Breast epithelium (tissue), 4 donors: ENCODE measurements at places on chromosomes 1 and 21. TPM values are rescaled to one million over a fixed set of nuclear protein-coding genes. Genes with fewer than 3 reads are reported as not detected.
A peak's percentile ranks its signal among the peaks of the same experiment; 100 is the strongest.

DNA sequence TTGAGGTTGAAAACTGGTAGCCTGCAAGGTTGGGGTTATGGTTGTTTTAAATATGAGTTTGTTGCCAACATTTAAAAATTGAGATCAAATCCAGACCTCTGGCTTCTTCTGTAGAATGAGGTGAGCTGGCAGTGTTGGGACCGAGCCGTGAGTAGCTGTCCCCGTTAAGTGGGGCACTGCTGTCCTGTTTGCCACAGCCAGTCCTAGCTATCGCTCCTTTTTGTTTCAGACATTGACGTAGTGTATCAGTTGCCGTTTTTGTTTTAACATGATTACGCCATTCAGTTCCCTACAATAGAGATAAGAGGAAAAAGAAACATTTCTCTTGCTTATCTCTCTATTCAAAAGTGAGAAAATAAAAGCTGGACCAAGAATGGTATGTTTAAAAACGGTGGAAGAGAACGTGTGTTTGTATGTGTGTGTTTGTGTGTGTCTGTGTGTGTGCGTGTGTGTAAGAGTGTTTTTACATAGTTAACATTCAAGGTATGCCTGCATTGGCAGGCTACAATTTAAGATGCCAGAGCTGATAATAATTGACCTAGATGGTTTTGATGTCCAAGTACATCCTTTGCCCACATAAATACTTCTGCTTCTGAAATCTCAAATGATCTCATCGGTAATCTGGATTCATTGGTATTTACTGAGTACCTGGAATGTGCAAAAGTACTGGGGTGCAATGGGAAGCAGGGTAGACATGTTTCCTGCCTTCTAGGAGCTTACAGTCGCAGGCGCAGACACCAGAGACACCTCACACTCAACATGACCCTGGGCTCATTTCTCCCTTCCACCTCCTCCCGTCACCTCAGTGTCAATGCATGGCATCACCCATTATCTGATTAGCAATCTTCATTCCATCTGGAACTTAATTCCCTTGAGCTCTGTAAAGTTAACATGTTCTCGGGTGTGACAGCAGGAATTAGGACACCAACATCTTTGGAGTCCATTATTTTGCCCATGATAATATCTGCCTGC lies 65.8 kb downstream of the HUNK start:
- H3K36me3 ChIP-seq = no peaks in the 10 kb centered on the region
- no peaks in the 10 kb centered on the region for H3K27me3 ChIP-seq
- H3K4me3 ChIP-seq = no peak overlapping the region
- H3K27ac ChIP-seq = no peak overlapping the region
- no peaks in the 10 kb centered on the region for H3K4me1 ChIP-seq

DNA sequence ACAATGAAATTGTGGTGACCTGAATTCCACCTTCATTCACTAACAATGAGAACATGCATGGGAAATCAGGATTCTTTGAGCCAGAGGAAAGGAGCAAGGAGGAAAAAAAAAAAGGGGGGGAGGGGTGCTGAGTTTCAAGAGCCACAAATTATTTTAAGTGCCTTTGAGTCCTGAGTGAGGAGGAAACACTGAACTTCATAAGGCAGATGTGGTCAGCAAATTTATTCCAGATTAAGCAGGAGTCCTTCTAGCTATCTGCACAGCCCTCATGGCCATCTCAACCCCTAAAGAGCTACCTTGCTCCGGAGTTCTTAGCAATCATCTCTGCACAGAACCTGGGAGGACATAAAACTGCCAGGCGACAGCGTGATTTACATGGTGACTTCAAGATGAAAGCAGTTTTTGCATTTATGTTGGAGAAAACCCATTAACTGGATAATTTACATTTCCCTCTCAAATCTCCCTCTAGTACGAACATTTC lies 21.7 kb downstream of the ASTN1 start:
- no peaks in the 10 kb centered on the region for H3K36me3 ChIP-seq
- DNase-seq = no peak
- H3K27me3 ChIP-seq = no peaks in the 10 kb centered on the region
- no peaks in the 10 kb centered on the region for H3K4me1 ChIP-seq

- no peak overlapping the region for H3K4me3 ChIP-seq
- H3K27me3 ChIP-seq = no peaks in the 10 kb centered on the region
- no peaks in the 10 kb centered on the region for H3K4me1 ChIP-seq
Measured at GRCh38 chr21:43275421-43276211, 106.8 kb downstream of the CRYAA start.

- DNase-seq = no peak
- H3K27ac ChIP-seq = no peak overlapping the region
- no peaks in the 10 kb centered on the region for H3K4me1 ChIP-seq
- no peaks in the 10 kb centered on the region for H3K36me3 ChIP-seq
- no peak overlapping the region for H3K4me3 ChIP-seq
Measured at GRCh38 chr1:198268784-198269645, 112.2 kb downstream of the NEK7 start.

GRCh38 chr1:107293901-107294613 lies 153.2 kb downstream of the NTNG1 start:
- DNase-seq = no peak
- no peaks in the 10 kb centered on the region for H3K4me1 ChIP-seq
- no peaks in the 10 kb centered on the region for H3K27me3 ChIP-seq
- no peaks in the 10 kb centered on the region for H3K36me3 ChIP-seq

DNA sequence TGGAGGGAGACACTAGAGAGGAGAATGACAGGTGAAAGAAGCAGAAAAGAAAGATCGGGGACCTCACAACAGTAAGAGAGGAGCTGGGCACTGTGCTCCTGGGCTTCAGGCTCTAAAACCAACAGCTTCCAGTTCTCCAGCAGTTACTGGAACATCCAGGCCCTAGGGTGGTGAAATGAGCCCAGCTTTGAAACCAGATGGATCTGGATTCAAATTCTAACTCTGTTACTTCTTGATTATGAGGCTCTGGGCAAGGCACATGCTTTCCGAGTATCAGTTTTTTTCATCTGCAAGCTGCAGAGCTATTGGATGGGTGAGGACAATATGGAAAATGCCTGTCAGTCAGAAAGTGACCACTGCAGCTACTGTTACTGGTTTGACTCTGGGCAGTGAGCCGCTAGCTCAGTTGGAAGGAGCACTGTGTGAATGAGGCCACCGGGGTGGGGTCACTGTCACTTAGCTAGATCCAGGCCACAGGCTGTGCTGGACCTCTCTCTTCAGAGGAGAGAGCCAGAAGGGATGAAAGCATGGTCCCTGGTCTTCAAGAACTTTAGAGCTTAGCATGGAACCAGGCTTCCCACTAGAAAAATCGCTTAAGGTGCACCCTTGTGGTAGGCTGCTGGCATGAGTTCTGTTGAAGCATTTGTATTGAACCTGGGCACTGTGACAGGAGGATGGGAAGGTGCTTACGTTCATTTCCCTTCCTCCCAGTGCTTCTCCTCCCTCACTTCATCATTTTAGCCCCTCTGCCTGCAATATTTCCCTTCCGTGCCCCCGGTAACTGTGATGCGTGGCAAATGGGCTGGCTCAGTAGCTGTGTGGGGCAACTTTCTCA lies 12.2 kb downstream of the PLEKHO1 start:
- H3K36me3 ChIP-seq = no peaks in the 10 kb centered on the region
- H3K27ac ChIP-seq = peak overlapping the region; percentile 92
- H3K4me3 ChIP-seq = peak overlapping the region; percentile 42
- DNase-seq = no peak
- peaks cover 3% of the 10 kb centered on the region for H3K4me1 ChIP-seq

GRCh38 chr1:30244801-30245200 lies 478.6 kb downstream of the MATN1 start:
- no peaks in the 10 kb centered on the region for H3K36me3 ChIP-seq
- DNase-seq = no peak
- H3K4me1 ChIP-seq = no peaks in the 10 kb centered on the region
- H3K27ac ChIP-seq = no peak overlapping the region
- H3K4me3 ChIP-seq = no peak overlapping the region

DNA sequence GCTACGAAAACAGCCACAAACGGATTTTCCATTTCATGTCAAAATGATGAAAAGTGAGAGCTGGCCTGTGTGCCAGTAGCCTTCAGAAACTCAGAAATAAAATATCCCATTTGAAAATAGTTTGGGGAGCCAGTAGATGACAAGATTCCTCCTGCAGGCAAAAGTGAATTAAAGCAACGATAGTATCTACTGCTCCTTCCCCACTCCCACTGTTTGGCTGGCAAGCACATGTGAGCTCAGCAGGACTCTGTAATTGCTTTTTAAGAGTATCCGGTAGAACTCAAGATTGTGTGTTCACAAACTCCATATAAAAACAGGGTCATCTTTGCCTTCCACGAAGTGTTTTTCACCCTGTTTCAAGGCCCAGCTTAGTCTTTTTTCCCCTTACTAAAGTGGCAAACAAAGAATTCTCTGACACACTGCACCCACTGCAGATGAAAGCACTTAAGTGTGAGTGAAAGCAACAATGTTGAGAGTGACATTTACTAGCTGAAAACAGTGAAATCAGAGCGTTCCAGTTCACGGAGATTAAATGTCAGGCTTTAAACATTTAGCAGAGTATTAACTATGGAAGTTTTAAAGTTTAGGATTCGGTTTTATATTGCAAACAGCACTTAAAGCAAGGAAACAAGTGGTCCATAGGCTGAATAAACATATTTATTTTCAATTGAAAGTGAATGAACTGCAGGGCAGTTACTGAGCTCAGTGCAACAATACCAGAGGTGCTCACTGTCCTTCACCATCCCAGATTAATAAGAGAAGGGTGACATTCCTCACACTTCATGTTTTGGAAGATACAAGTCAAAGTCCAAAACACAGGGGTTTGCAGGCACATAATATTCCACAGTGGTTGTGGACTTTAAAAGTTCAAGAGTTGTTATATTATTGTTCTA lies 70.0 kb downstream of the ALG14 start:
- DNase-seq = no peak
- no peak overlapping the region for H3K4me3 ChIP-seq
- H3K36me3 ChIP-seq = no peaks in the 10 kb centered on the region
- no peaks in the 10 kb centered on the region for H3K27me3 ChIP-seq
- no peaks in the 10 kb centered on the region for H3K4me1 ChIP-seq
- H3K27ac ChIP-seq = peak overlapping the region; percentile 40

DNA sequence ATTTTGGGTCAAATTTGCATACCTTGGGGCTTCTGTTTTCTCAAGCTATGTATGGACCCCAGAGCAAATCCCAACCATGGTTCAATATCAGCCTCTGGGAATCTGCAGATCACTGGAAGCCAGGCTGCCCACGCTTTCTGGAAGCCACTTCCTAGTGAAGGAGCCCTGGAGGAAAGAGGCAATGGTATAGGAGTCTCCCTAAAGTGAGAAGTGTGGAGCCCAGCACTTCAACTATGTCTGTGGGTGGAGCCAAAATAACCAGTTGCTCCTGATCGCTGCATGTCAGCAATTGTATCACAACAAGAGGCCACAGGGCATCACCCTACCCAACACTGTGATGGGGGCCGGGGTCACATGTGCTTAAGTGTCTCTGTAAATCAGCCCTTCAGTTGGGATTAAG lies 26.9 kb downstream of the ETS2 start:
- H3K27ac ChIP-seq = no peak overlapping the region
- H3K4me1 ChIP-seq = no peaks in the 10 kb centered on the region
- DNase-seq = no peak
- no peaks in the 10 kb centered on the region for H3K27me3 ChIP-seq

DNA sequence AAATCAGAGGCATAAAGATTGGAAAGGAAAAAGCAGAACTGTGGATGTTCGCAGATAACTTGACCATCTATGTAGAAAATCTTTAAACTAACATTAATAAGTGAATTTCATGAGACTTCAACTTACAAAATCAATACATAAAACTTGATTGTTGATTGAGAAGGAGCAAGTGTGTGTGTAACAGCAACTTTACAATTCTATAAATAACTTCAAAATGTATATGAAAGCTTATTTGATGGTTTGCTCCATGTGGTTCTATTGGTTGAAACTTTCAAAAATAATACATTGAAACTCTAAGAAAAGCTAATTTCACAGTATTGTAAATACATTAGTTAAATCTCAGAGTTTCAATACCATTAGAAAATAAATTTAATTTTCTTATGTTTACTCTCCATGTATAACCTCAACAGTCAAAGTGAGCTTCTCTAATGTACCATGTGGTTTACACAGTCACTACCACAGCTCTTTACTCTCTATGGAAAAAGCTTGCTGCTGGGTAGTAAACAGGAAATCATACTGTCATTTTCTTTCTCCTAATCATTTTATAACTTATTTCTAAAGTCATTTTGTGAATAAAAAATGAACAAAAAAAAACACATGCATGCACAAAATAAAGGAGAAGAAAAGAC lies 12.0 kb downstream of the AKT3 start:
- no peaks in the 10 kb centered on the region for H3K27me3 ChIP-seq
- no peak for DNase-seq
- no peaks in the 10 kb centered on the region for H3K4me1 ChIP-seq

DNA sequence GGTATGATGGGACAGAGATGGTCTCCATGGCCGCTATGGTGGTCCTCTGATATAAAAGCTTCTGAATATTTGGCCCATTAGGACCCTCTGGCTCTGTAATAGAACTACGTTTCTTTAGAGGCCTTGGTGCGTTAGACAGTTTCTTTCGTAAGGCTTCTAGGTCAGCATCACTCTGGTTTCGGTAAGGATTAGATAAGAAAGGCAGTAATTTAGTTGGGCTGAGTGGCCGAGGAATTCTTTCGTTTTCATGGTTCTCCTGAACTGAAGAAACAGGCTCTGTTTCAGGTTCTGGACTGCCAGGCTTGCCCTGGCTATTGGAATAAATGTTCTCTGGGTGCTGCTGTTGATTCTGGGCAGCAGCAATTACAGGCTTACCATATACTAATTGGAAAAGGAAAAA lies 49.5 kb downstream of the TP53BP2 start:
- no peaks in the 10 kb centered on the region for H3K4me1 ChIP-seq
- H3K36me3 ChIP-seq = no peaks in the 10 kb centered on the region
- H3K4me3 ChIP-seq = no peak overlapping the region
- H3K27ac ChIP-seq = no peak overlapping the region

- no peak overlapping the region for H3K4me3 ChIP-seq
- no peak for DNase-seq
- no peaks in the 10 kb centered on the region for H3K27me3 ChIP-seq
Measured at GRCh38 chr1:31318146-31318545, 21.3 kb downstream of the ZCCHC17 start.

DNA sequence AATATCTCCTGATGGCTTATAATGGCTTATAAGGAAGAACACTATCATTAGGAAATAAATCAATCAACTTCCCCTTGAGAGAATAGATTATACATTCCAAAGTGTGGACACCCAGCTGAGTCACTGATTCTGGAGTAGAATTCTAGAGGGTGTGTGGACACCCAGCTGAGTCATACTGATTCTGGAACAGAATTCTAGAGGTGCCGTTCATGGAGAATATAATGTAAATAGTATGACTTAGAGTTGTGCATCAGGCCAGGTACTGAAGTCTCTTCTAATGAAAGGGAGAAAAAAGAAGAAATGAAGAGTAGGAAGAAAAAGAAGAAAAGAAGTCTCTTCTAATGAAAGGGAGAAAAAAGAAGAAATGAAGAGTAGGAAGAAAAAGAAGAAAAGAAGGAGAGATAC lies 2.4 kb upstream of the USP33 start:
- H3K4me1 ChIP-seq = no peaks in the 10 kb centered on the region
- DNase-seq = no peak
- H3K4me3 ChIP-seq = no peak overlapping the region
- H3K36me3 ChIP-seq = no peaks in the 10 kb centered on the region
- no peak overlapping the region for H3K27ac ChIP-seq

Gene GUCA2B
- not detected for total RNA-seq

Gene NHLH1
- total RNA-seq = 0.15 TPM

Gene PYCR2
- total RNA-seq = 47.9 TPM

Gene FAAH
- total RNA-seq = 18.1 TPM

Gene EFNA1
- total RNA-seq = 18.7 TPM

Gene KISS1
- not detected for total RNA-seq

Gene IGFN1
- total RNA-seq = 0.33 TPM

Gene RNU1-1
- total RNA-seq = under 0.01 TPM

Gene CD84
- total RNA-seq = 9.8 TPM

Gene PCBP3
- 4.6 TPM for total RNA-seq

Gene SPOCD1
- 11.1 TPM for total RNA-seq
